Activated CD8-positive, alpha-beta T cell treated with anti-CD3 and anti-CD28 coated beads for 36 hours (primary cell): ENCODE measurements at places on chromosomes 6 and 20. TPM values are rescaled to one million over a fixed set of nuclear protein-coding genes. Genes with fewer than 3 reads are reported as not detected.

- peaks cover 19% of the 10 kb centered on the region for H3K4me1 ChIP-seq
- H3K27me3 ChIP-seq, result no peaks in the 10 kb centered on the region
- DNase-seq, result peak; percentile 34
These were observed 43.1 kb upstream of the ZNF337 start for GRCh38 chr20:25739615-25740320.

GRCh38 chr20:21719592-21720214, 14.2 kb downstream of the PAX1 start:
- H3K36me3 ChIP-seq, result no peaks in the 10 kb centered on the region
- peaks cover 29% of the 10 kb centered on the region for H3K27me3 ChIP-seq
- H3K4me3 ChIP-seq, result no peak overlapping the region
- H3K27ac ChIP-seq, result no peak overlapping the region
- H3K4me1 ChIP-seq, result no peaks in the 10 kb centered on the region

GRCh38 chr20:2290486-2290885, 5.3 kb upstream of the TGM3 start:
- H3K4me1 ChIP-seq, result no peaks in the 10 kb centered on the region
- H3K4me3 ChIP-seq, result no peak overlapping the region
- no peak overlapping the region for H3K27ac ChIP-seq
- no peak for DNase-seq
- H3K36me3 ChIP-seq, result no peaks in the 10 kb centered on the region

DNA sequence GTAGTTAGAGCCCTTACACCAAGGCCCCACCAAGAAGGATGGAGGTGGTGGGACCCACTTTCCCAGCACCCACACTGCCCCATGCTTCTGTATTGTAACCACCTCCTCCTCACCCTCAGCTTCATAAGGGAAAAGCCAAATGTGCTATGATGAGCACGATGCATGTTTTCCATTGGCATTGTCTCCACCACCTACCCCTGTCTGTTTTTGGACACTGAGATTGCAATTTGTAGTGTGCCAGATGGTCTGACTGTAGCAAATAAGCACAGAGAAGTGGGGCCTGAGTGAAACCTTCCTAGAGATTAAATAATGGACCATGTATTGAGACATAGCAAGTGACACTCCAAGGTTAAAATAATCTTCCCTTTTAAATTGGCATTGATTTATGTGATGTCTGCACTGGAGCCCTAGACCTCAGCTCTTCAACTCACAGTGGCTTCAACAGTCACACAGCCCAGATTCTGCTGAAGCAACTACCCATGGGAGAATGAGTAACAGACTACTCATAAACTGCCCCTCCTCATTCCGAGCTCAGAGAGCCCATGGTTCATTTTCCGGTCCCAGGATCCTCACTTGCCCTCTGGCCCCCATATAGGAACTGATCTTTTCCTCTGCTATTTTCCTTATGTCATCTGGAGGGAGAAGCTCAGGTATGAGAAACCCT, 177.9 kb downstream of the COL9A1 start:
- H3K27ac ChIP-seq, result no peak overlapping the region
- no peaks in the 10 kb centered on the region for H3K4me1 ChIP-seq
- no peak for DNase-seq
- H3K4me3 ChIP-seq, result no peak overlapping the region
- H3K27me3 ChIP-seq, result no peaks in the 10 kb centered on the region

- H3K4me1 ChIP-seq, result peaks cover 14% of the 10 kb centered on the region
- peaks cover 33% of the 10 kb centered on the region for H3K36me3 ChIP-seq
- no peaks in the 10 kb centered on the region for H3K27me3 ChIP-seq
These were observed at the start of gene HLA-DOB for GRCh38 chr6:32816746-32817204. Gene HLA-DOB, minus strand, starts transcription at chr6:32817002. Its CDS starts 51 bp downstream, at chr6:32816951.

- no peaks in the 10 kb centered on the region for H3K4me1 ChIP-seq
- no peak overlapping the region for H3K4me3 ChIP-seq
- H3K27me3 ChIP-seq, result no peaks in the 10 kb centered on the region
- no peaks in the 10 kb centered on the region for H3K36me3 ChIP-seq
- H3K27ac ChIP-seq, result no peak overlapping the region
- DNase-seq, result no peak
These were observed 1107.1 kb upstream of the EYS start for GRCh38 chr6:66814156-66814555.

DNA sequence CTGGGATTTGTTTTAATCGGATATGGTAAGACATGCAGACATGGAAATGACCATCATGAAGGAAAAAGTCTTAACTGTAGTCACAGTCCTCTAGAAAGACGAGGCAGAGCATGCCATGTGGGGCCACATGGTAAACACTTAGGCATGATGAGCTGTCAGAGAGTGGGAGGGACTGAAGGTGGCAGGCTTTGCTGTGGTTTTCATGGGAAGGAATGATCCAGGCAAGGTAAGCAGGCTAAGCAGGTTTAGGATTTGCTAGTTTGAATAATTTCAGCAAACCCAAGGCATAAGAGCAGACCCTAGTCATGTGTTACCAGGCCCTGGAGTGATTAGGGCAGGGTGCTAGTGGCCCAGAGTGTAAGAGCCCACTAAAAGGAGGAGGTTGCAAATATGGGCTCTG, 47.2 kb upstream of the STMND1 start:
- H3K27me3 ChIP-seq, result peaks cover 24% of the 10 kb centered on the region
- no peak overlapping the region for H3K27ac ChIP-seq
- H3K36me3 ChIP-seq, result no peaks in the 10 kb centered on the region

DNA sequence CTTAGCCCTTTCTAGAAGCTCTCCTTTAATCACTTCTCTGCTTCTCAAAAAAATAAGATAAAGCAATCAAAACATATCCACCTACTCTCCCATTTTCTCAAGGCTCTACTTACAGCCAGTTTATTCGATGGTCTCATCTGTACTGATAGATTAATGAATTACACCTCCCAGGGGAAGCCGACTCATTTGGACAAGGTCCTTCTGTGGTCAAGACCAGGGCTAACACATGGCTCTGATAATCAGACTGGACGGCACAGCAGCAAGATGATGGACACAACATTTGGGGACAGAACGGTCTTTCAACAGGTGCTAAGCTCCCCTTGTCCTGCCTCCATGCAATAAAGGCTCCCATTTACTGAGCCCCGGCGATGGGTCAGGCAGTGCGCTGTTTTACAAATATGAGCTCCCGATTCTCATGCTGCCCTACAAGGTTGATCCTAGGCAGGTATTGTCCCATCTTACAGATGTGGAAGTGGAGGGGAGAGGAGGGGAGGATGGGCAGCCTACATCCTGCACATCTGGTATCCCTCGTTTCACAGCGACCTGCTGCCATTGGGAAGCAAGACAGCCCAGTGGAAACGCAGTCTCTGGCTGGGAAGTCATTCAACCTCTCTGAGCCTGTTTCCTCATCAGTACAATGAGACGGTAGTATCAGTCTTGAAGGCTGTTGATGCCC, 15.7 kb downstream of the CPNE5 start:
- H3K27me3 ChIP-seq, result peaks cover 3% of the 10 kb centered on the region
- H3K4me3 ChIP-seq, result no peak overlapping the region
- DNase-seq, result no peak
- peaks cover 4% of the 10 kb centered on the region for H3K4me1 ChIP-seq
- no peaks in the 10 kb centered on the region for H3K36me3 ChIP-seq

DNA sequence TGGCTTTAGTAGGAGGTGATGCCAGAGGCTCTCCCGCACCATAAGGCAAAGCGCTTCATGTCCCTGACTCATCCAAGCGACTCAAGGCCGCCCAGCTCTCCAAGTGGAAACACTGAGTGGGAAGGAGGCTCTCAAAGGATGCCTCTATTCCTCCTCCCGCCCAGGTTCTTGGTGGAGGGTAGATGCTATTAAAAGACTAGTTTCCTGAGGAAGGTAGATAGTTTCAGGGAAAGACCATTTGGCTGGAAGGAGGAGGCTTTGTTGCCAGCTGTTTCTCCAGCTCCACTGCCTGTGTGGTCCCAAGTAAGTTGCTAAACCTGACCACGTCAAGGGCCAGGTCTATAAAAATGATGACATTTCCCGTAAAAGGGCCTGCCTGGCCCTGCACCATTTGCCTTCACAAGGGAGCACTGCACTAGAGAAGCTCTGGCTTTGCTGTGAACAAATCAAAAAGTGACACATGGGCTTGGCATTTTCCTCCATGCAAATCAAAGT, 48.2 kb downstream of the GMDS start:
- no peaks in the 10 kb centered on the region for H3K4me1 ChIP-seq
- H3K27me3 ChIP-seq, result no peaks in the 10 kb centered on the region
- DNase-seq, result no peak
- no peak overlapping the region for H3K4me3 ChIP-seq
- no peak overlapping the region for H3K27ac ChIP-seq

GRCh38 chr6:135235716-135236115, 54.6 kb downstream of the MYB start:
- no peak overlapping the region for H3K27ac ChIP-seq
- H3K4me3 ChIP-seq, result no peak overlapping the region
- peaks cover 3% of the 10 kb centered on the region for H3K27me3 ChIP-seq
- no peaks in the 10 kb centered on the region for H3K36me3 ChIP-seq

DNA sequence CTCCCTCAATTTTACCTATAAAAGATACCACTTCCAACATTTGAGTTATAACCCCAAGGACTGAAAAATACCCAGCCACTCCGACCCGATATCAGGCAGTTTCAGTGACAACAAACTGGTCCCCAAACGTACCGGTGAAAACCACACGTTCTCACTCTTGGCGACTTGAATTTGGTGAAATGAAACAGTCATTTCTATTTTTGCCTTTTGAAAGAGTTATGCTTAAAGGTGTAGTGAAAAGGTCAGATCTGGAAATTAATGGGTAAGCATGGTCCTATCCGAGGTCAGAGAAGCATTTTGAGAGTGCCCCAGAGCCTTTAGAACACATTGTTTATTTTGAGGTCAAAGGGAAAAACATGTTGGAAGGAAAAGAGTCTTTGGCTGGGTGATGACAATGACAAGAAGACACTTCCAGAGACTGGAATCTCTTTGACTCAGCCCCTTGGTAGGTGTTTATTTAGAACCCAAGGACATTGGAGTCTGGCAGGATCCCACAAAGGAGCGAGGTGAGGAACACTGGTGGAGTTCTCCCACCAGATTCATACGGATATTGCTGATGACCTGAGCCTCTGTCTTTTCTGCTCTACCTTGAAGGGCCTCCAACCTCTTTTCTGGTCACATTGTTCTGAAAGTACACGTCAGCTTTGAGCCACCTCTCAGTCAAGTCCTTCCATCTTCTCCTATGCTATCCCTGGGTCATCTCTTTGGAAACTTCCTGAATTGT, 235.0 kb downstream of the GMPR start:
- H3K36me3 ChIP-seq, result peaks cover 41% of the 10 kb centered on the region
- no peaks in the 10 kb centered on the region for H3K27me3 ChIP-seq
- H3K27ac ChIP-seq, result peak overlapping the region; percentile 87
- peak; percentile 57 for DNase-seq
- peak overlapping the region; percentile 16 for H3K4me3 ChIP-seq

DNA sequence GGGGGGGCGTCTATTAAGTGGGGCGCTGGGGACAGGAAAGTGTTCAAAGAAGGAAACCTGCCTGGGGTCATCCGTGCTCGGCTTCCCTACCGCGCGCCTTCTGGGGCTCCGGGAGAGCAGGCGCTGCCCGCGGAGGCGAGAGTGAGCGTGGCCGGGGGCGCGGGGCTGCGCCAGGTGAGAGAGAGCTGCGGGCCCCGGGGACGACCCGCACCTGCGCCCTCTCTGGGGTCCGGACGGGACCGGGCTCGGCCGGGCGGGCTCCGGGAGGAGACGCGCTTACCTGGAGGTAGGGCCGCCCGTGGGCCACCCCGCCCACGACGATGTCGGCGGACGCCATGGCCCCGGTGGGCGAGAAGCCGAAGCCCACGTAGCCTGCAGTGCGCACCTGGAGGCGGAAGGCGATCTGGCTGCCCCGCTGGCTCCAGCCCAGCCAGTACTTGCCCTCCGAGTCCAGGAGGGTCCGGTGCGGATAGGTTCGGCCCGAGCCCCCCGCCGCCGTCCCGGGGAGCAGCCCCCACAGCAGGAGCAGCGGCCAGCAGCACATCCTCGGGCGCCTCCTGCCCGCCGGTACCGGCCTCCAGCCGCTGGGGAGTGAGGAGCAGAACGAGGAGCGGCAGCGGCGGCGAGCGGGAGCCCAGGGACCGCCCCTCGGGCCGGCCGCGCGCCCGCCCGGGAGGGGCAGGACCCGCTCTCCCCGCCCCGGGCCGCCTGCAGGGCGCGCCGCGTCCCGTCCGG, at the start of gene MOXD1:
MOXD1 (minus strand) TSS at position 593 of the 735 bp plus-strand sequence; CDS start at position 544, 49 bp downstream.
- H3K4me1 ChIP-seq, result peaks cover 17% of the 10 kb centered on the region
- H3K27ac ChIP-seq, result no peak within 1 kb of the TSS
- H3K27me3 ChIP-seq, result peaks cover 59% of the 10 kb centered on the region
- H3K4me3 ChIP-seq, result peak within 1 kb of the TSS; percentile 54
- no peaks in the 10 kb centered on the region for H3K36me3 ChIP-seq

GRCh38 chr6:110547266-110547964, 71.0 kb upstream of the SLC22A16 start:
- peaks cover 7% of the 10 kb centered on the region for H3K27me3 ChIP-seq
- H3K4me1 ChIP-seq, result peaks cover 3% of the 10 kb centered on the region

DNA sequence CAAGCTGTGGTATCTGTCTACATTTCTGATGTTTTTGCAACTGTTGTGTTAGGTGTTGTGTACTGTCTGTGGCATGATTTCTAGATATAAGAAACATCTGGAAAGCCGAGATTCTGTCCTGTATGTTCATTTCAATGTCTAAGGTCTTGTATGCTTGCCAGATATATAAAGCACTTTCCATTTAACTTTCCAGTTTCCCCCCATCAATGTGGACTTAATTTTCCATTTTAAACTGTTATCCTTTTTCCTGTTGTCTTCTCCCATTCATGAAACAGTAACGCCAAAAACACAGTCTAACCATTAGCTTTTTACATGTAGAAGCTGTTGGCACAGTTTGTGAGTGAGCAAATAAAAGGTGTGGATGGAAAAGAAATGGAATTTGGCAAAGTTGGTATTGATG, 181.6 kb downstream of the FARS2 start:
- peaks cover 4% of the 10 kb centered on the region for H3K36me3 ChIP-seq
- H3K4me3 ChIP-seq, result no peak overlapping the region
- no peak overlapping the region for H3K27ac ChIP-seq
- H3K27me3 ChIP-seq, result no peaks in the 10 kb centered on the region

GRCh38 chr6:65979120-65979519, 272.1 kb upstream of the EYS start:
- no peaks in the 10 kb centered on the region for H3K27me3 ChIP-seq
- no peaks in the 10 kb centered on the region for H3K4me1 ChIP-seq
- no peak for DNase-seq
- H3K36me3 ChIP-seq, result no peaks in the 10 kb centered on the region
- H3K4me3 ChIP-seq, result no peak overlapping the region

LST1 gene
- 40.4 TPM for total RNA-seq

FAM217A gene
- not detected for total RNA-seq

GPX5 gene
- total RNA-seq, result not detected

RUNX2 gene
- total RNA-seq, result 8.0 TPM

SNHG17 gene
- total RNA-seq, result 154 TPM

CBLN4 gene
- not detected for total RNA-seq

LINC00237 gene
- total RNA-seq, result not detected
